Esophagus muscularis mucosa (tissue), 4 donors: ENCODE measurements at places on chromosomes 2 and 18. TPM values are rescaled to one million over a fixed set of nuclear protein-coding genes. Genes with fewer than 3 reads are reported as not detected.

DNA sequence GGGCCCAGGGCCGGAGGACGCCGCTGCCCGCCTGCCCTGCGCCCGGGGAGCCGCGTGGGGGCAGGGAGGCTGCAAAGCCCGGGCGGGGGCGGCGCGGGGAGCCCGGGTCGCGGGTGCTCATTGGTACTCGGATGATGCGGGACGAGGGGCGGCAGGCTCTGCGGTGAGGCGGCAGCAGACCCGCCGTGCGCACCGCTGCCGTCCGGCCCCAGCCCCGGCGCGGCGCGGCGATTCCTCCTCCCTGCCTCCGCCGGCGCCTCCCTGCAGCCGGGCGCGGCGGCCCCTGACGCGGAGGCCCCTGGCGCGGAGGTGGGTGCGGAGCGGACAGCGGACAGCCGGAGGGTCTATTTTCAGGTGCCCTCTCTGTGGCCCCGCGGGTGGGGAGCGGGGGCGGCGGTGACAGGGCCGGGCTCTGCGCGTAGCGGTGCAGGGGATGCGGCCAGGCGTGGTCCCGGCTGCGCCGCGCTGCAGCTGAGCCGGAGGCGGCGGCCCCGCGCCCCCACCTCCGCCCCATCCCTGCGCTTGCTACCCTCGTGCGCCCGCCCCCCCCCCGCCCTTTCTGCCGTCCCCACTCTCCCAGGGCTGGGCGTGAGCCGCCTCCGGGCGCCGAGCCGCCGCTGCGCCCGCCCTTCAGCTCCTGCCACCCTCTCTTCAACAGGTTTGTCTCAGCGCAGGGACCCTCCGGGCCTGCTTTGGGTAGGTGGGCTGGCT, 640 bp downstream of the SPTBN1 start:
- no peak for DNase-seq

DNA sequence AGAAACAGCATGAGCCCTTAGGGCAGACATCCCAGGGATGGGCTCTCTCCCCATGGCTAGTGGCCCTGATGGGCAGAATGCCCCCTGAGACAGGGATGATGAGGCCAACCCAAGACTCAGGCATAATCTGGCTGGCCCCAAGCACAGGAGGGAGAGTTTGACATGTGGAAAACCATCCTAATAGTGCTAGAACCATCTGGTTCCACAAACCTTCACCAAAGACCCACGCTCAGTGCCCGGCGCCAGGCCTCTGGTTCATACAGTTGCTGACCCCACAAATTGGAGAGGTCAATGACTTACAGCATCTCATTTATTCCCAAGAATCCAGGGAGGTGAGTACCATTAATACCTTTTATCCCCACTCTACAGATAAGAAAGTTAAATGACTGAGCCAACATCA, 95.5 kb downstream of the TNS1 start:
- no peak for DNase-seq

DNA sequence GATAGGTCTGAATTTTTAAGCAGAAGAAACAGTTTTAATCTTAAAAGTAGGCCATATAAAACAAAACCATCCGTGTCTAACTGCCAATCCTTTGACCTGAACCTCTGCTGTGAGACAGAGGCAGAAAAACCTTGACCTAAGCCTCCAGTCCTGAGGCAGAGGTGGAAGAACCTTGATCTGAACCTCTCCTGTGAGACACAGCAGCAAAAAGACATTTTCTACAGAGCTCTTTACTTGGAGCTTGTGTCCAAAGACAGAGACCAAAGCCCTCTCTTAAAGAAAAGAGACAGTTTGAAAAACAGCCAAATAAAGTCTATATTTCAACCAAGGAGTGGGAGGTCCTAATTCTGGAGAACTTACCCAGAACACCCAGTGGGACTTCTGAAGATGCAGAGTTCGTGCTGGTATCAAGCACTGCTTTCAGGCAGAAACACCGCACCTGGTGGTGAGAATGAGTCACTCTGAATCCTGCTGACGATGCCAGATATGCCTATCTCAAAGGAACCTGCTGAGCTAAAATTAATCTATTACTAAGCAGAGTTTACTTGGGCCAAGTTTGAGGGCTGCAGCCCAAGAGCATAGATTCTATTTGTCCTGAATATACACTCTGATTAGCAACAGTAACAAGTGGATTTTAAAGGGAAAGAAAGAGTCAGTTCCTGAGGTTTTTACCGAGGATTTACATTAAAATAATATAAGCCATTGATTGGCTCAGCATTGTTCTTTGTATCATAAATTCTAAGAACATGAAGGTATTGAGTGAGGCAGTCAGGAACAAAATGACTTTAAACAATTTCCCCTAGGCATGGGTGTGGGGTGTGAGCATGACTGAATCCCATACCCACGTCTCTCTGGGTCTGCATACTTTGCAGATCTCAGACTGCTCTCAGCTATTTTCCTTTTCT, 806.4 kb downstream of the TRIB2 start:
- no peak for DNase-seq

GRCh38 chr18:33581856-33582255, 3.8 kb downstream of the ASXL3 start:
- no peak for DNase-seq

DNA sequence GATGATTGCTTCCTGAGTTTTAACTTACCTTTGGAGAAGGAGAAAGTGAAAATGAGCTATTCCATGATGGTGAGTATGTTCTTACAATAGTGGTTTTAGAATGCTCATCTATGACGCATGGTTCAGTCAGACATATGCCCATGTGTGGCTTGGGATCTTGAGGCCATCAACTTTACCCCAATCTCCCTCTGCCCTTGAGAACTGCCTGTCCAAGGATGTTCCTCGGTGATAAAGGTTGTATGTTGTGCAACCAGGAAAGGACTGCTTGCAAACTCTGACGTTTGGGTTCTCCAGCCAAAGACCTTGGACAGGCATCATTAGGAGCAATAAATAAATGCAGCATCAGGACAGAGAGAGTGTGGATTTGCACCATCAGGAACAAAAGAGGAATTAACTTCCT, 165.0 kb downstream of the ZEB2 start:
- DNase-seq, result no peak

GRCh38 chr18:9017167-9017904, 85.2 kb upstream of the NDUFV2 start:
- DNase-seq, result no peak

DNA sequence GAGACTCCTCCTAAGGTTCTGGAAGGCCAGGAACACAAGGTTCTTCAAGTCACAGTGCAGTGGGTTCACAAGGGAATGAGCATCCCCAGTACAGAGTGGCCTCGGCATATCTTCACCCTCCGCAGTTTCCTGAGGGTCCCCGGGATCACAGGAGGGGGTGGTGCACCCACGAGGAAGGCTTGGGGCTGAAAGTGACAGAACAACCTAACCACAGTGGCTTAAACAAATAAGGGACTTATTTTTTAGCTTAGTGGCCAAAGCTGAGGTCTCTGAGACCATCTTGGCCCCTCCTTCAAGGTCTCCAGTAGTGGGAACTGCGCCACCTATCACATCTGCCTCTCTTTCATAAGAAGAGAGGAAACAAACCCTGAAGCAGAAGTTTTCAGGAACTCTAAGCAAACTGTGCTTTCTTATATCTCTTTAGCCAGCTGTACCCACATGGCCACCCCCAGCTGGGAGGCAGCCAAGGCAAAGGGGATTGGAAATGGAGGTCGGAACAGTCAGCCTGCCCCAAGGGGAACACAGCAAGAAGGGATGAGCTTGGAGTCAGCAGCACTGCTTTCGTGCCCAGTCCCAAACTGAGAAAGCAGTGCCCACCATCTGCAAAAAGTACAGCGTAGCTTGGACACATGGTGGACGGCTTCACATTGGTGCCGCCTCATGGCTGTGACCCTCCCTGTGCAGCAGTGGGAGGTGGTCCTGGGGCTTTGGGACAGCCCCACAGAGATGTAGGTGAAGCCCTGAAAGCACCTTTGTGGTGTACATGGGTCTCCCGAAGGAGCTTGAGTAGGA, 260.0 kb upstream of the ID2 start:
- DNase-seq, result no peak

GRCh38 chr2:80126596-80127189, 177.9 kb downstream of the LRRTM1 start:
- DNase-seq, result no peak

DNA sequence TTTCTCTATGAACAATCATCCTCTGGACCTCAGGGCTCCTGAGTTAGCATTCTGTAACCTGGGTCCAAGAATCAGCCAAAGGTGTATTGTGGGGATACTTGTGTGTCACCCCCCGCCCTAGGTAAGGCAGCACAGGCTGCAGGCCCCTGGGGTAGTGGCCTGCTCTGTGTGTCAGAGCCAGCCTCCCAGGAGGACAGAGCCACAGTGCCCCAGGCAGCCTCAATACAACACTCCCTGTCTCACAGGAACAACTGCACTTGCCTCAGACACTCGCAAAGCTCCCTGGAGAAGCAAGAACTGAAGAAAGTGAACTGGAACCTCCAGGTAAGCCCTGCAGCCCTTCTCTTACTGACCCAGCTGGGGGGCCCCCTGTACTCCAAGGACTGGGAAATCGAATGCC, 121.3 kb upstream of the PPP1CB start:
- DNase-seq, result no peak

- DNase-seq, result no peak
Measured at GRCh38 chr2:24076849-24077534, 866 bp upstream of the SF3B6 start.

DNA sequence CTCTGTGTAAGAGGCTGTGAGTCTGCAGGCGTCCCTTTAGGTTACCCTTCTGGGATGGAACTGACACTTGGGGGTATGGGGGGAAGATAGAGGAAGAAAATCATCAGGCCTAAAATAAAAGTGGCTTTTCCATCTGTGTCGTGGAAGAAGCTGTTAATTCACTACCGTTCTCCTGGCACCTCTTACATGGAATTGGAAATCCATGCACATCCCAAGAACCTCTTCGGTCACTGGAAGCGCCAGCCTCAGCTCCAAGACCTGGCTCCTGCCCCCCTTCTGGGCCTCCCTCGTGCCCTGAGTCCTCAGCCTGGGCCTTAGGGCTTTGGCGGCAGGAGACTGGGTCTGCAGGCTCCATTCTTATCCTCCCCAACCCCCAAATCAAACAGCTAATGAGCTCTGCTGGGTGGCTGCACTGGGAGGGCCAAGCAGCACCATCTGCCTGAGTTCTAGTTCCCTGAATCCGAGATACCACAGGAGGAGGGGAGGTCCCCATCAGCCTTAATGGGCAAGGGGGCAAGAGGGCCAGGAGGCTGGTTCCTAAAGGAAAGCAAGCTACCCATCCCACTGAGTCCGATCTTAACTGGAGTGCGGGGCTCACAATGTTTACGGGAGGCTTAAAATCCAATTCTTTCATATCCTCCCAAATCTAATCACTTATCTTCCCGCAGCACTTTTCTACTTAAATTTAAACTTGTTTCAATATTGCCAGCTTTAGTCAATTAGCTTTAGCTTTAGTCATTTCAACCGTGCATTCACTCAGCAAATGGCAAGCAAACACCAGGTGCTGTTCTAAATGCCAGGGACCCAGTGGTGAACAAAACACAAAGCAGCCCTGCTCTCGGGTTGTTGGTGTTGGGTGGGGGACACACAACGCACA, 52.8 kb downstream of the FAM178B start:
- DNase-seq, result no peak

- peak; percentile 39 for DNase-seq
Measured at GRCh38 chr2:200658278-200658864, 72.6 kb downstream of the AOX1 start.

GRCh38 chr18:65221736-65222135, 529.1 kb upstream of the CDH7 start:
- DNase-seq, result no peak

- DNase-seq, result no peak
Measured at GRCh38 chr2:238569507-238570195, 142.9 kb downstream of the ASB1 start.

DNA sequence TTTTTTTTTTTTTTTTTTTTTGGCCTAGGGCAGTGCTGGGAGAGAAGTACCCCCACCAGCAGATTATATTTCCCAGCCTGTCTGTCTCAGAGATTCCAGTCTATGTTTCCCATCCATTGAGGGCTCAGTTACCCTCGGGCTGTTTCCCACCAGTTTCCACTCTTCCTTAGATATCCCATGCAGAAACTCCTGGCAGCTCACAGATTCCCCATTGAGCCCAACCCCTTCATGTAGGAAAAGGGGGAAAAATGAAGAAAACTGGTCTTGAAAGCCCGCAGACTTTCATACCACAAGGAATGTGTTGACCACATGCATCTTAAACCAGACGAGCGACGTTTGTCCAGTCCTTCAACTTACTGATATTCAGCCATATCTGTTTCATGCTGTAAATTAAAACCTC, 15.2 kb downstream of the ASXL3 start:
- DNase-seq, result no peak

DNA sequence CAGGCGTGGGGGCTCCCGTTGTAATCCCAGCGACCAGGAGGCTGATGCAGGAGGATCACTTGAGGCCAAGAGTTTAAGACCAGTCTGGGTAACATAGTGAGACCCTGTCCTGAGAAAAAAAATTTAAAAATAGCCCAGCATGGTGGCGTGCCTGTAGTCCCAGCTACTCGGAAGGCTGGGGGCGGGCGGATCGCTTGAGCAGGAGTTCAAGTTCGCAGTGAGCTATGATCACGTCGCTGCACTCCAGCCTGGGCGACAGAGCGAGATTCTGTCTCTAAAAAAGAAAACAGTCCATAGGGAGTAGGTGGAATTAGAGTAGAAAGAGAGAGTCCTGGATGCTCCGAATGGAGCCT, 325 bp upstream of the TTLL4 start:
- no peak for DNase-seq

- no peak for DNase-seq
Measured at GRCh38 chr18:13658436-13659204, 67.7 kb downstream of the FAM210A start.

- no peak for DNase-seq
Measured at GRCh38 chr2:113799375-113799774, 42.9 kb upstream of the SLC35F5 start.

DNA sequence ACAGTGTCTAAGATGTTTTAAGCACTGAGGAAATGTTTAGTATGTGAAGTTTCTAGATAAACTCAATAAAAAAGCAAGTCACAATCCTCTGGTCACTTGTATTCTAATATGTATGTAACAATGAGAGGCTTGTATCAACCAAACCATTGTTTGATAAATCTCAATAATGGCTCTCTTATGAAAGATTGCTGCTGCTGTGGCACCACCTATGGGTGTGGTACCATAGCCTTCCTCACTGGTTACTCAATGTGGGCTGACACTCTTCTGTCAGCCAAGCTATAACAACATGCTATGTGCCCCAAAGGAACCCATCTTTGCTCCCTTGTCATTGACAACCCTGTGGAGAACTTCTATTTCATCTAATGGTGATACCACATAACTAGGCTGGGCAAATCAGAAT, 12.6 kb upstream of the RAB1A start:
- no peak for DNase-seq

DNA sequence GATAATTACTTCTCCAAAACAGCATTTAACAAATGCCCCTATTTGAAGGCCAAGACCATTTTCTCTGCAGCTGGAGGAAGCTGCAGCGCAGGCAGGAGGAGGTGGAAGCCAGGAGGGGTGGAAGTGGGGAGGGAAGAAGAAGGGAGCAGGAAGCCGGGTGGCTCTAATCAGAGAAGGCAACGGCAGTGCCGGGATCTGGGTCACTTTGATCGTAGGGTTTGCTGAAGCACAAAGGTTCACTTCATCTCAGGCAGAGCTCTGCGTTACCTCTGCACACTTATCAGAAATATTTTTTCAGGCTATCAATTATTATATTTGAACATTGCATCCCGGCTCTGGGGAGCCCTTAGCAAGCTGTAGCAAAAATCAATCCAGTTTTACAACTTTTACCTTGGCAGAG, 315.8 kb upstream of the POU3F3 start:
- peak; percentile 39 for DNase-seq

PROM2 gene
- 2.9 TPM for total RNA-seq

RAB17 gene
- 3.7 TPM for total RNA-seq

NTSR2 gene
- not detected for total RNA-seq

ZNF236 gene
- total RNA-seq, result 10.1 TPM

ACKR3 gene
- 51.5 TPM for total RNA-seq

REG1B gene
- total RNA-seq, result not detected

ARL6IP6 gene
- total RNA-seq, result 9.0 TPM

WNT10A gene
- not detected for total RNA-seq

VAPA gene
- total RNA-seq, result 263 TPM

ME2 gene
- total RNA-seq, result 52.4 TPM
